ENCODE measurements at places on chromosomes 4 and X.

- no peak for DNase-seq
Observed at GRCh38 chr4:165927815-165928214, 54.8 kb downstream of the TLL1 start.

- DNase-seq = no peak
Observed at GRCh38 chr4:27428661-27429060, 568.0 kb downstream of the STIM2 start.

DNA sequence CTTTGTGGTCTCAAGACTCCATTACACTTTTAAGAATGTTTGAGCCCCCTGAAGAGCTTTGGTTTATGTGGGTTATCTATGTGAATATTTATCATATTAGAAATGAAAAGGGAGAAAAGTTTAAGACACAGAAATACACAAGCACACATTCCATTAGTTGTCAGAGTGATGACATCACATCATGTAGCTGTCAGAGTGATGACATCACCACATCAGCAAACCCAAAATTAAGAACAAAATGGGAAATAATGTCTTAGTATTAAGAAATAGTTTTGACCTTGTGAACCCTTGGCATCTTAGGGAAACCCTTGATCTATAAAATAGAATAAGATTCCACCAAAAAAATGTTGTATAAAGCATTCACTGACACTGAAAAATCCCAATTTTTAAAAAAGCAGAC lies 195.9 kb downstream of the TSPAN5 start:
- no peak for DNase-seq

- no peak for DNase-seq
Observed at GRCh38 chr4:107388736-107389274, 331.2 kb downstream of the PAPSS1 start.

- DNase-seq = no peak
Observed at GRCh38 chrX:5646818-5647217, 581.8 kb downstream of the NLGN4X start.
